ENCODE measurements at places on chromosomes 7 and 10.
A peak's percentile ranks its signal among the peaks of the same experiment; 100 is the strongest.

- DNase-seq = peak; percentile 49
These were observed 165.5 kb downstream of the MDFIC start for GRCh38 chr7:115087437-115087836.

GRCh38 chr10:121683816-121684215 is 85.6 kb upstream of the FGFR2 start:
- no peak for DNase-seq

DNA sequence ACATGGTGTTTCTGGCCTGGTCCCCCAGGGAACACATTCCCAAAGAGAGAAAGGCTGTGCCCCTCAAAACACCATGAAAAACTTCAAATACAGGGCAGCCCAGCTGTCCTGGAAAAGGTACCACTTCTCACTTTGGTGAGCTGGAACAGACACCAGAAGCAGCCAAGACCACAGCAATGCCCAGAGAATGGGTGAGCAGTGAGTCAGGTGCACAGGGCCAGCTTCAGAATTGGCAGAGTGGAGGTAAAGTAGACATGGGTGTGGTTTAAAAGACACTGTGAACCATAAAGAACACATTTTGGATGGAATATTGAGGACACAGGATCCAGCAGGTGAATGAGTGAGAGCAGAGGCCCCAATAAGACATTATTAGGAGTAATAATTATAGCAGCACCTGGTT is 51.3 kb downstream of the FAM13C start:
- DNase-seq = no peak

GRCh38 chr7:96285579-96285978 is 36.3 kb downstream of the SLC25A13 start:
- no peak for DNase-seq

GRCh38 chr10:78798976-78799730 is 269.6 kb upstream of the ZMIZ1 start:
- no peak for DNase-seq

DNA sequence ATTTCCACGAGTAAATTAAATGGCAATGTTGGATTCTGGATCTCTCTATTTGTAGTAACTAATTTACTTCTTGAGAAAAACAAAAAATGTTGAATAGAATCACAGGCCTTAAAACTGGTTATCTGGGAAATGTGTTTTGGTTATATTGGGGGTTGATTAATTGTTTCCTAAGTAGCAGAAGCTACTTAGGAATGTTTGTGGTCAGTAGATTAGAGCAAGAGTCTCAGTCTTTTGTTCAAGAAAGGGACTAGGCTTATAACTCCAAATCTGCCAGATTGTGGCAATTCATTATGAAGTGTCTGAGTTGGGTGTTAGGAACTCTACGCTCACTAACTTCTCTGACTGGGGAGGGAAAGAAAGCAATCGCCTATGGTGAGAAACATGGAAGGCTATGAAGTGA is 244.3 kb upstream of the PHYHIPL start:
- DNase-seq = no peak

GRCh38 chr10:73486601-73487000 is 9.2 kb downstream of the PPP3CB start:
- no peak for DNase-seq

GRCh38 chr7:1136841-1137516 is 23.0 kb downstream of the ZFAND2A start:
- DNase-seq = no peak

GRCh38 chr10:22612318-22612717 is 102.1 kb downstream of the PIP4K2A start:
- no peak for DNase-seq

DNA sequence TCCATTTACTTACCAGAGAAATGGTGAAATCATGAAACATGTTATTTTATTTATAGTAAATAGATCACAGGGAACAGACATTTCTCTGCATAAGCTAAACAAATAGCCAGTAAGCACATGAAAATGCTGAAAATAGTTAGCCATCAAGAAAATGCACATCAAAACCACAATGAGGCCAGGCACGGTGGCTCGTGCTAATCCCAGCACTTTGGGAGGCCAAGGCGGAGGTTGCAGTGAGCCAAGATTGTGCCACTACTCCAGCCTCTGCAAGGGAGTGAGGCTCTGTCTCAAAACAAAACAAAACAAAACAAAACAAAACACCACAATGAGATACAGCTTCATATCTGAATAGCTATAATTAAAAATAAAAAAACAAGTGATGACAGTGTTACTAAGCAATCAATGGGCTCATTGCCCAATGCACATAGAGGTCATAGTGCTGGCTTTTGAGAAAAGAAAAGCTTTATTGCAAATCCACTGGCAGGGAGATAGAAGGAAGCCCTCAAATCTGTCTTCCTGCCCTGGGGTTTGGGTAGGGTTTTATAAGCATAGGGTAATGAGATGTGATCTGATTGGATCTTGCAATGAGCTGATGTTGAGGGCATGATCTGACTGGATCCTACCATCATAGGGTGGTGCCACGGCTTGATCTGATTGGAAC is 16.2 kb downstream of the CSTF2T start:
- no peak for DNase-seq

DNA sequence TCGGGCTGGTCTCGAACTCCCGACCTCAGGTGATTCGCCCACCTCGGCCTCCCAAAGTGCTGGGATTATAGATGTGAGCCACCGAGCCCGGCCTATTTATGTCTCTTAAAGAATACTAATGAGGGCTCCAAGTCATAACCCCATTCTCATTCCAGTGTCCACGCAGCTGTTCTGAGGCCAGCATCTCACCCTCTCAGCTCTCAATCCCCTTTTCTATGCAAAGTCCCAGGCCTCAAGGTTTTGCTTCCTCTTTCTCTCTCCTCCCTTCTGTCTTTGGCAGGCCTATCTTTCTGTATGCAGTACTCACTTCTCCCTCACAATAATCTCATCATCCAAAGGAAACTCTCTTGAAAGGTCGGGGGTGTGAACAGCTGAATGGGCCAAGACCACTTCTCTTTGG is 28.0 kb upstream of the VSIR start:
- DNase-seq = no peak

DNA sequence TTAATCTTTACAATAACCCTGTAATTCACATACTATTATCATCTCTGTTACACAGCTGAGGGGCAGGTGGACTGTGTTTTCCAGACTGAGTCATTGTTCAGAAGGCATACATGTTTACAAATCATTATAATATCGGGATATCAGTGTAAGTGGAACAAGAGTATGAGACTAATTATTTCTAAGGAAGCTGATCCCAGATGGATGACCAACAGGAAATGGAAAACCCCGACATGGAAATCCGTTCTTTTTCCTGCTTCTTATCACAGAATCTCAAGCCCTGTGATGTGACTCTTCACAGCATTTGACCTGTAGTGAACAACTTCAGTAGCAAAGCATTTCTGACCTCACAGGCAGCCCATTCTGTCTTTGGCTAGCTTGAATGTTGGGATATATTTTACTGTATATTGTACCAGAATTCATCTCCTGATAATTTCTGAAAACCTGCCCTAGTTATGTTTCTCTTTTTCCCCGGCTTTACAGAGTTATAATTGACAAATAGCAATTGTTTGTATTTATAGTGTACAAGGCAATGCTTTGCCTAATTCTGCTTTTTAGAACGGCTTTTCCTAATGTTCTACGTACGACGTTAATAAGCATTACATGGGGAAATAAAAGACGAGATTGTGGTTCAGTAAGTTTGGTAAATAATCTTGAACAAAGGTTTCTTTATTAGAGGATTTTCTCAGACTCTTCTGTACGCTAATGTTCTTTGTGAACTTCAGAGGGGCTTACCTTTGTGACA is 78.6 kb upstream of the SYPL1 start:
- DNase-seq = no peak

GRCh38 chr10:23512355-23513058 is 73.6 kb downstream of the OTUD1 start:
- DNase-seq = no peak

GRCh38 chr10:70090951-70091350 is 38.3 kb downstream of the MACROH2A2 start:
- DNase-seq = no peak

GRCh38 chr7:127818306-127818705 is 166.3 kb downstream of the SND1 start:
- DNase-seq = no peak

DNA sequence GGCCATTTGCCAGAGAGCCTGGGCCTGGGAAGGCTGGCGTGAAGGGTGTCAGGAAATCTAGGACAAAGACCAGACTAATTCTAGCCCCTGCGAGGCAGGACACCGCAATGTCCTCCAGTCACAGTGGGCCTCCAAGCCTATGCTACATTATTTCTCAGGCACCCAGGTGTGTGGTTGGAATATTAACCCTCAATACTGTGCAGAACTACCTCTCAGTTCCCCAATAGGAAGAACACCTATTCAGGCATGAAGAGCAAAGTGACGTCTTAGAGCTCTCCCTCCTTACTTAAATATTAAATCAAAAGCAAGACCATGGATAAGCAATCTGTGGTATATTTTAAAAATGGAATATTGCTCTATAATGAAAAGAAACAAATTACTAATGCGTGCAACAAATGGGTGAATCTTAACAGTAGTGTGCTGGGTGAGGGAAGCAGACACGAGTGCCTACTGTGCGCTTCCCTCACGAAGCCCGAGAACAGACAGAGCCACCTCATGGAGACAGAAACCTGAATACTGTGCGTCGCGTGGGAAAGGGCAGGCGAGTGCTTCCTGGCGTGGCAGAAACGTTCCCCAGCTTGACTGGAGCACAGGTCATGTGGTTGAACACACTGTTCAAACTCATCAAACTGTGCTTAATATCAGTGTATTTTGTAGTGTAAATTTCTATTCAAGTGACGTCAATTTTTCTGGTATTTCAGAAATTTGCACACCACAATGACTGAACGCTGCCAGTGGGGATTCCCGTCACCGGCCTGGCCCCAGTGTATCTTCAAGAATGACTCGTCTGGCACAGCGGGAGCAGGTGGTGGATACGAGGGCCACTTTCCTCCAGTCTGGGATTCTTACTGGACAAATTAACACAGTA is 15.5 kb upstream of the PTPRN2 start:
- DNase-seq = no peak

- DNase-seq = no peak
These were observed 5.1 kb downstream of the FZD8 start for GRCh38 chr10:35636956-35637355.

GRCh38 chr10:76970711-76971519 is 666.7 kb downstream of the KCNMA1 start:
- DNase-seq = no peak
